ENCODE measurements at places on chromosomes 4 and X.

DNA sequence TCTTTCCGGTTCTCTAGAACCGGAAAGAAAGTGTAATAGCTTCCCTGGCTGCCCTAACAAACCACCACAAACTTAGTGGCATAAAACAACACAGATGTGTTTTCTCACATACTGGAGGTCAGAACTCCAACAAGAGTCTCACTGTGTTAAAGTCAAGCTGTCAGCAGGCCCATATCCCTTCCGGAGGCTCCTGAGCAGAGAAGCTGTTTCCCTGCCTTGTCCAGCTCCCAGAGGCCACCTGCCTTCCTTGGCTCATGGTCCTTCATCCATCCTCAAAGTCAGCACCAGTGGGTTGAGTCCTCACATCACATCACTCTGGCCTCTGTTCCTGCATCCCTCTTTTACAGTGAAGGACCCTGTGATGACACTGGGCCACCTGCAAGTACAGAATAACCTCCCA is 49.8 kb upstream of the HMX1 start:
- DNase-seq: no peak

DNA sequence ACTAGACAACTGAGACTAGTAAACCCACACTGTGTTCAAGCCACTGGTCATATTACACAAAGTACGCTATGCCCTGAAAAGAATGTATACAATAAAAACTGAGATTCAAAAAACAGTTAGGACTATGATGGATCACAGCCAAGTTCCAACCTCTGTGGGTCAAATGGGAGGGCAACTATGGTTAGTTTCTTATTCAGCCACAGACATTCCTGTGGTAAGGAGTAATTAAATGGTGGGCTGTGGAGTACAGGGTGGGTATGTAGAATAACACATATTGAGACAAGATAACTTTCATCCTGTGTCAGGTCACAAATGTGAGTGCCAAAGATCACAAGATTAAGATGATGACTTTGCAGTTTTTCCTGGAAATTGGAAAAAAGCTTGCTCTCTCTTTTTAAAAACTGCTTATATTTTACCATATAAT is 167.2 kb downstream of the NPNT start:
- no peak for DNase-seq

DNA sequence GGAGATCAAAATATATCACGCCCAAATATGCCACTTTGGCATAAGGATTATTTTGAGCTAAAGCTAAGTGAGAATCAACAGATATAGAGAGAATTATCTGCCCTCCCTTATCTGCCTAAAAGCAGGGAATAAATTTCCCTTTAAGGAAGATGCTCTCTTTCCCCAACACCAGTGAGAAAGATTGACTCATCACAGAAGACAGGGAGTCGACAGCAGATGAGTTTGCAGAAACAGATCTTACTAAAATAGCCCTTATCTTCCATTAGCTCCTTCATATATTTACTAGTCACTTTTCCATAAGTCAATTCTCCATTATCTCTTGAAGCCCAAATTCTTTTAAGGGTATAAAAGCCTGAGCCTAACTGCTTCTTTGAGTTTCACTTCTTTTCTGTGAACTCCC is 156.6 kb downstream of the CAMK2D start:
- no peak for DNase-seq

- DNase-seq: no peak
Observed at GRCh38 chr4:148054275-148054674, 322.4 kb downstream of the ARHGAP10 start.

GRCh38 chrX:2500803-2501558 is at the start of the genes DHRSX and ZBED1:
Gene DHRSX, minus strand, starts transcription at chrX:2500976. Its CDS starts 51 bp downstream, at chrX:2500925.
Gene ZBED1, minus strand, starts transcription at chrX:2500976. Its CDS starts 10,257 bp downstream, at chrX:2490719.
- peak; percentile 63 for DNase-seq

GRCh38 chrX:54181202-54181953 is 1.7 kb downstream of the FAM120C start:
- no peak for DNase-seq

DNA sequence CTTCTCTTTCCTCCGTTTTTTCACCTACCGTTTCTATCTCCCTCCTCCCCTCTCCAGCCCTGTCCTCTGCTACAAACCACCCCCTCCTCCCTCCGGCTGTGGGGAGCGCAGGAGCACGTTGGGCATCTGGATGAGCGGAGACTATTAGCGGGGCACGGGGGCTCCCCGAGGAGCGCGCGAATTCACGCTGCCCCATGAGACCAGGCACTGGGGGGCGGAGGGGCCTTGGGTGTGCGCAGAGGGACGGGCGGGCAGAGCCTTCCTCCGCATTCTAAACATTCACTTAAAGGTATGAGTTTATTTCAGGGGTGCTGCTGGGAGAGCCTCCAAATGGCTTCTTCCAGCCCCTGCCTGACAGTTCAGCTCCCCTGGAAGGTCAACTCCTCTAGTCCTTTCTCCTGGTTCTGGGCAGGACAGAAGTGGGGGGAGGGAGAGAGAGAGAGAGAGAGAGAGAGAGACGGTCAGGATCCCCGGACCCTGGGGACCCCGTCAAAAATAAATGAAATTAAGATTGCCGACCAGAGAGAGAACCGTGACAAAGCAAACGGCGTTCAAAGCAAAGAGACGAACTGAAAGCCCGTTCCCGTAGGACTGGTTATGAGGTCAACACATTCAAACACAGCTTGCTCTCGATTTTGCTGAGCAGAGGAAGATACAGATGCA is 5.0 kb downstream of the SHOX start:
- DNase-seq: no peak
